ENCODE measurements at places on chromosomes 6 and 20.
A peak's percentile ranks its signal among the peaks of the same experiment; 100 is the strongest.

DNA sequence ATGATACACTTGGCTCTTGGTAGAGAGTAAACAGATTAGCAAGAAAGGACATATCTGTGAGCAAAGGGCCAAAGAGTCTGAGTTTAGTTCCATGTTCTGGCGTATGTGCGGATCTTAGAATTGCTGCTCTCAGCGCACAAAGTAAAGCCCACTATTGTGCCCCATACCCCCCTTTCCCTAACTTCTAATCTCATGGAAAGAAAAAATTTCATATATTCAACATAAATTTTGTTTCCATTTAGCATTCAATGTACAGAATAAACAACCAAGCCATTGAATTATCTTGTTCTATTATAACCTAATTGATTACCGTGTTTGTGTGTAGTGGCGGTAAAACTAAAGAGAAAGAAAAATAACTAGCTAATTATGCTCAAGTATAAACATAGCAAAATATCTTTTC is 30.5 kb downstream of the FILIP1 start:
- no peak for DNase-seq

DNA sequence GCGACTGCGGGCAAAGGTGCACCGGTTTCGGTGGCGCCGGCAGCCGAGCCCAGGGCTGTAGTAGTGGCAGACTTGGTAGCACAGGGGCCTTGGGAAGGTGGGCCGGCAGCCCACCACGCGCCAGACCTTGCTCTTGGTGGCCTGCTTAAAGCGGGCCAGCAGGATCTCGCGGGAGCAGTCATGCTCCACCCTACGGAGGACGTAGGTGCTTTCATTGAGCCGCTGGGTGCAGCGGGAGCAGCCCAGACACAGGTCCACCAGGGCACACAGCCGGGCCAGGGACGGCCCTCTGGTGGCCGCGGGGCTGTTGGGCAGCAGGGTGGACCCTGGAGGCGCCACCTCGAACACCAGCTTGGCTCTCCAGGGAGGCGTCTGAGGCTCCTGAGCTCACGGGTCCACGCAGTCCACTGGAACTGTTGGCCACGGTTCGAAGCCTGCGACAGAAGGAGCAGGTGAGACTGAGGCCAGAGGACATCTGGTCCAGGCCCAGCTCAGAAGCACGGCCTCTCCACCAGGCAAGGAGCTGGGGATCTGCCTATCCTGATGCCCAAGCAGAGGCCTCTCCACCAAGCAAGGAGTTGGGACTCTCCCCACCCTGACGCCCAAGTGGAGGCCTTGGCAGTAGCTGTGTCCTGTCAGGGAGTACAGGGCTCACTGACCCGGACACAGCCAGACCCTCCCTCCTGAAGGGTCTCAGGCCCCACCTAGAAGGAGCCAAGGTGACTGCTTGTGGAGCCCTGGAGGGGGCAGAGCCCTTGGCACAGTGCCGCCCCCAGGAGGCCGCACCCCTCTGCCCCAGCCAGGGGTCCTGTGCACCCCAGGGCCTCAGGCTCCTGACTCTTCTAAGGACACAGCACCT is 1.0 kb downstream of the HELZ2 start:
- no peak for DNase-seq

- peak; percentile 26 for DNase-seq
These were observed 39.4 kb downstream of the MAP7 start for GRCh38 chr6:136510782-136511181.

GRCh38 chr6:128079021-128079420 is 178.2 kb upstream of the THEMIS start:
- DNase-seq: no peak

- DNase-seq: no peak
These were observed 82.7 kb upstream of the NXT1 start for GRCh38 chr20:23267909-23268308.
